ENCODE measurements at places on chromosomes 16 and 17.

- DNase-seq, result no peak
These were observed 89.1 kb upstream of the GNAO1 start for GRCh38 chr16:56102183-56102686.

DNA sequence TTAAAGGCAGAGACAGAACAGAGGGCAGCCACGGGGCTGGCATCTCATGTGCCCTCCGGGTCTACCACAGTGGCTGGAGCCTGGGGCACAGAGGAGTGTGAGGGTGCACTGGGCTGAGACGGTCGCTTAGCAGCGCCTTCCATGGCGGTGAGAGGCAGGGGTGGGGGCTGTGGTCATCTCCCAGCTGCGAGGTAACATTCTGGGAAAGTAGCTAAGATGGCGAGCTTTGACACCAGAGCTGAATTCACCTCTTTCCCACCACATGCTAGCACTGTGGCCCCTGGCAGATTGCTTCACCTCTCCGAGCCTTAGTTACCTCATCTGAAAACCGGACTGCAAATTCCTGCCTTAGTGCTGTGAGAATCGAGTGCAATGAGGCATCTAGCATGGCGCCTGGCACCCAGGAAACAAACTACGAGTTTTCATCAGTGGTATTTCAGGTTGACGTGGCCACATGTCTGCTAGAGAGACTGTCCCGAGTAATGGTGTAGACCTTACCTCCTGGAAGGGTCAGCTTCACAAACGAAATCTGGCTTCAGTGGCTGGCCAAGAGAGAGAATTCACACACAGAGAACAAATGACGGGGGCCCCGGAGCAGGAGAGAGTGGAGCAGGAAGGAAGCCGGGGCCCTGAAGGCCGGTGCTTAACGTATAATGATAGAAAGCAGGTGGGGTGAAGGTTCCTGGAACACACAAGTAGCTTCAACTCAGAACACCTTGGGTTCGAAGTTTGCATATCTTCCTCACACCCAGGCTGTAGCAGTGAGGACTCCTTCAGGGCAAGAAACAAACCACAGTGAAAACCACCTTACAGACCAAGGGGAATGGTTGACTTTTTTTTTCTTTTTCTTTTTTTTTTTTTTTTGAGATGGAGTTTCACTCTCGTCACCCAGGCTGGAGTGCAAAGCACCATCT is 63.9 kb upstream of the RPH3AL start:
- DNase-seq, result peak; percentile 44

DNA sequence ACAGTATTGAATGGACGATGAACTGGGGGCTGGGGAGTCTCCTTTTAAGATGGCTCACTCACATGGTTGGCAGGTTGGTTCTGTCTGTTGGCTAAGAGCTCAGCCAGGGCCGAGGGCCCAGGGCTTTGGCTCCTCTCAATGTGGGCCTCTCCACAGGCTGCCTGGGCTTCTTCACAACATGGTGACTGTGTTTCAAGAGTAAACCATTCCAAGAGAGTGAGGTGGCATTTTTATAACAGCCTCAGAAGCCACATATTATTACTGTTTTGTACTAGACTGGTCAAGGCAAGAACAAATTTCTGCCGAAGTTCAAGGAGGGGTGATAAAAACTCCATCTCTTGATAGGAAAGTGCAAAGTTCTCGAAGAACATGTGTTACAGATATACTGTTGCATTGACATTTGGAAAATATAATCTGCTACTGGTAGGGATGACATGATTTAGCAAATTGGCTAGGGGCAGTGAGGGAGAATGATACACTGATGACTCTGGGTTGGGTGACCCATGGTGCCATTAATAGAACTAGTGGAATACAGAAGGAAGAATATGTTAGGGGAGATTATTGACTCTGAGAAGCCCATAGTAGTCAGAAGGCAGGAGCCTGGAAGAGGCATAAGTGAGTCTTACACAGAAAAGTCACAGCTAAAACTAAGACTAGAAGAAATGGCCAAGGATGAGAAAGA is 13.7 kb downstream of the KRABD2 start:
- no peak for DNase-seq

- no peak for DNase-seq
These were observed 7.2 kb downstream of the NDUFAF8 start for GRCh38 chr17:81246343-81246670.

DNA sequence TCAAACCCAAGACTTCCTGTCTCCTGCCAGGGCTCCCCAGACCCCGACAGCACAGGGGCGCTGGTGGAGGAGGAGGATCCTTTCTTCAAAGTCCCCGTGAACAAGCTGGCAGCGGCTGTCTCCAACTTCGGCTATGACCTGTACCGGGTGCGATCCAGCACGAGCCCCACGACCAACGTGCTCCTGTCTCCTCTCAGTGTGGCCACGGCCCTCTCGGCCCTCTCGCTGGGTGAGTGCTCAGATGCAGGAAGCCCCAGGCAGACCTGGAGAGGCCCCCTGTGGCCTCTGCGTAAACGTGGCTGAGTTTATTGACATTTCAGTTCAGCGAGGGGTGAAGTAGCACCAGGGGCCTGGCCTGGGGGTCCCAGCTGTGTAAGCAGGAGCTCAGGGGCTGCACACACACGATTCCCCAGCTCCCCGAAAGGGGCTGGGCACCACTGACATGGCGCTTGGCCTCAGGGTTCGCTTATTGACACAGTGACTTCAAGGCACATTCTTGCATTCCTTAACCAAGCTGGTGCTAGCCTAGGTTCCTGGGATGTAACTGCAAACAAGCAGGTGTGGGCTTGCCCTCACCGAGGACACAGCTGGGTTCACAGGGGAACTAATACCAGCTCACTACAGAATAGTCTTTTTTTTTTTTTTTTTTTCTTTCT is 8.1 kb downstream of the SERPINF1 start:
- DNase-seq, result peak; percentile 88

DNA sequence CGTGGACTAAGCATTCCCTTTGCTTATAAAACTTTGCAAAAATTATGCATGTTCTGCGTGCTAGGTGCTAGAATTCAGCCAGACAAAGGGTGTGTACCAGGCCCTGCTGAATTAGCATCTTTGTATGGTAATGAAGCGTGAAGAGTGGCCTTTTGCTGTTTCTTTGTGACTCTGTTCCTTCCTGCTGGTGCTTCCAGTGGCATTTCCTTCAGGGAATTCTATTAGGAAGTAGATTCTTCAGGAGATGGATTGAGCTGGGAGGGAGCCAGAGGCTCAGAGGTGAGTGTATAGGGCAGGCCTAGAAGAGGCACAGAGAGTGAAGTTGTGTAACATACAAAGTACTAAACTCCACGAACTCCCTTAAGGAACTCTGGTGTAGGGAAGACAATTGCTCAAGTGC is 73.9 kb upstream of the ASIC2 start:
- no peak for DNase-seq

All from islet precursor cell (in vitro differentiated cells).